ENCODE measurements at places on chromosomes 12 and 14.

GRCh38 chr14:35050652-35051051 lies 4.6 kb downstream of the FAM177A1 start:
- no peak for DNase-seq

- no peak for DNase-seq
These were observed 215.9 kb downstream of the CHST11 start for GRCh38 chr12:104672501-104673265.

DNA sequence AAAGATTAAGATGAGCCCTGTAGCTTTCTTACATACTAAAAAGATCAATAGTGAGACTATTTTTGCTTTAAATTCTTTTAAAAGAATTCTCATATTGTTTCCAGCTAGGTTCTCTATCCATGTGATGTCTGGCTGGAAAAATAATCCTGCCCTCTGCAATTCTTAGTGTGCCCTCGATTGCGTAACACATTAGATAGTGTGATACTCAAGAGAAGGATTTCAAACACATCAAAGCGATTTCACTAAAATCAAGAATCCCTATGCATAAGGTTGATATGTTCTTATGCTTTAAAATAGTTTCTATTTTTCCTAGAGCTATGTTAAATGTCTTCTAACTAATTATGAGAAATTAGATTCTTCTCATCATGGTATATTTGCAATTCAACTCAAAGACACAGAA lies 127.3 kb upstream of the PLEKHA5 start:
- no peak for DNase-seq

- no peak for DNase-seq
These were observed 439.0 kb downstream of the NRXN3 start for GRCh38 chr14:78608998-78609787.

- no peak for DNase-seq
These were observed 692 bp downstream of the MYG1 start for GRCh38 chr12:53300187-53300586.

DNA sequence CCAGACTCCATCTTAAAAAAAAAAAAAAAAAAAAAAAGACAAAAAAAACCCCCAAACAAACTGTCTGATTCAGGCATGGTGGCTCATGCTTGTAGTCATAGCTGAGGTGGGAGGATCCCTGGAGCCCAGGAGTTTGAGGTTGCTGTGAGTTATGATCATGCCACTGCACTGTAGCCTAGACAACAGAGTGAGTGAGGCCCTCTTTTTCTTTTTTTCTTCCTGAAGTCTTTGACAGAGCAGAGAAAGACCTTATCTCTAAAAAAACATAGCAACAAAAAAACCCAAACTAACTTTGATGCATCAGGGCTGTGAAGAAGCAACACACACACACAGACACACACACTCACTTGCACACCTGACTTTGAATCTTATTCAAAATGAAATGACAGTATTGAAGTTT lies 7.7 kb upstream of the AMN1 start:
- DNase-seq = no peak

DNA sequence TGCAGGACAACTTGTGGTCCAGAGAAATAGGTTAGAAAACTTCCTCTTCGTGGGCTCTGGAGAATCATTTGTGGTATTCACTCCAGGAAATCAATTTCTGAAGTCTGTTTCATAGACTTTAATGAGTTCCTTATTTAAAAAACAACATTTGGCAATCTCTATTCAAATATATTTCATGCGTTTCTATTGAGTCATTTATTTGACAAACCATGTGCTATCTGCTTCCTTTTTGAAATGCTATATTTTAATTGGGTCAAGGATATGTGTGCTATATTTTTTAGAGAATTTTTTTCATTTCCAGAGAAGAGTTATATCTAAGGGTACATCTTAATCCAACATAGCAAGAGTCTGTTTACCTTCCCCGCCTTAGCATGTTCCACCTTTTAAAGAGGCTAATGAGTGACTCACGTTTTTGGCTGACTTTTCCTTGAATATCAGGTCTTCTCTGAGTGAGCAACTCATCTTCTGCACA lies 252.4 kb upstream of the EGLN3 start:
- no peak for DNase-seq

GRCh38 chr14:77043177-77043983 lies 14.9 kb upstream of the IRF2BPL start:
- no peak for DNase-seq

All from D341Med (cell line).